ENCODE measurements at places on chromosomes 2 and 18. TPM values are rescaled to one million over a fixed set of nuclear protein-coding genes. Genes with fewer than 3 reads are reported as not detected.

Gene SRD5A2
- 0.13 TPM for polyA plus RNA-seq

Gene EPB41L3
- polyA plus RNA-seq: 60.5 TPM

Gene DSG2
- polyA plus RNA-seq: 55.5 TPM

Gene GREB1L
- 4.3 TPM for polyA plus RNA-seq

Gene TRABD2A
- 0.40 TPM for polyA plus RNA-seq

Gene ALK
- polyA plus RNA-seq: 0.32 TPM

Gene ZCCHC2
- 17.8 TPM for polyA plus RNA-seq

Gene FBXO15
- 6.3 TPM for polyA plus RNA-seq

Gene ASXL3
- 7.2 TPM for polyA plus RNA-seq

GRCh38 chr2:122875091-122875865, 1119.8 kb downstream of the TSN start:
- no peak for DNase-seq

- DNase-seq: no peak
Measured at GRCh38 chr2:47767880-47768609, 14.9 kb upstream of the MSH6 start.

- no peak for DNase-seq
Measured at GRCh38 chr18:10353791-10354190, 100.6 kb upstream of the APCDD1 start.

DNA sequence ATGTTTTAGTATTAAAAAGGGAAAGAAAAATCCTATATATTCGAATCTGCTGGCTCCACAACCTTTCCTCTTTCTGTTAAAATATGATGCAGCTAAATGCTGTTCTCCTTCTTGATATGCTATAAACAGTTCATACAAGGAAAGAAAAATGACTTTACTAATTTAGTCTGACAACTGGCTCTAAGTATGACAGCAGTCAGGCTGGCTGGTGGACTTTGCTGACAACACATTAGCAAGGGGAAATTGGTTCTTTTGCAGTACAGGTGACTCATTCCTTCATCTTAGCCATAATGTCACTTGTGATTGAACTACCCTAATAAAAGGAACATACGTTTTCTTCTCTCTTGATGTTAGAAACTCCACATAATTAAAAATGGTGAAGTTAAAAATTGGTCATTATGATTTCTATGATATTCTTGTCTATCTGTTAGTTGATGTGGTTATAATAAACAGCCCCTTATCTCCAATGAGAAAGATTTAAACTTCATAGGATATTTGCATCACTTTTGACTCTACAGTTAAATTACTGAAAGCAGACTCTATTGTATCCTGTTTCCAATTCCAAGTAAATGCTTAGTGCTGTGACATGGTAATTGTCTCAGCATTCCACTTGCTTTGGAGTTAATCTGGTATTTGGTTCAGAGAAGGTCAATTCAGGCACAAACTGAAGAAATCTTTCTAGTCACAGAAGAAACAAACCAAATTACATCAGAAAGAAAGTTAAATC, 315.3 kb upstream of the GULP1 start:
- DNase-seq: no peak

DNA sequence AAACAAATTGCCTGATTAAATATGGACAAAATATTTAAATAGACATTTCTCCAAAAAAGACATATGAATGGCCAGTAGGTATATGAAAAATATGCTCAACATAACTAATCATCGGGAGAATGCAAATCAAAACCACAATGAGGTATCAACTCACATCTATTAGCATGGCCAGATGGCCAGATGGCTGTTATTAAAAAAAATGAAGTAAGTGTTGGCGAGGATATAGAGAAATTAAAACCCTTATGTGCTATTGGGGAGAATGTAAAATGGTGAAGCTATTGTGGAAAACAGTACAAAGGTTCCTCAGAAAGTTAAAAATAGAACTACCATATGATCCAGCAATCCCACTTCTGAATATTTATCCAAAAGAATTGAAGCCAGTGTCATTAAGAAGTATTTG, 272.3 kb upstream of the ZNF804A start:
- no peak for DNase-seq

DNA sequence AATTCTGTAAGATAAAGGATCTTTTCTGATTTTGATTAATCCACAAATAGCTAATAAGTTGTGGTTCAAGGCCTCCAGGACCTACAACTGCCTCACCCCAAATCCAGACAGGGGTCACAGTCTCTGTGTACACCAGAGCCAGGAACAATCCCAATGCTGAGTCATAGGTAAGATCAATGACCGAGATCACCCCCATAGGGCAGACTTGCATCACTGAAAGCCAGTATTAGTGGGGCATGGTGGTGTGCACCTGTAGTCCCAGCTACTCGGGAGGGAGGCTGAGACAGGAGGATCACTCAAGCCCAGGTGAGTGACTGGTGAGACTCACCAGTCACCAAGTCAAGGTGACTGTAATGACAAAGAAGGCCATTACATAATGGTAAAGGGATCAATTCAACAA, 12.9 kb downstream of the PARD6G start:
- DNase-seq: no peak

GRCh38 chr2:180523621-180524340, 456.6 kb upstream of the UBE2E3 start:
- no peak for DNase-seq

- no peak for DNase-seq
Measured at GRCh38 chr2:54428108-54428831, 27.9 kb upstream of the SPTBN1 start.

- DNase-seq: no peak
Measured at GRCh38 chr18:35106845-35107148, 65.6 kb downstream of the MAPRE2 start.

GRCh38 chr2:96143848-96144480, 1.3 kb downstream of the DUSP2 start:
- no peak for DNase-seq

DNA sequence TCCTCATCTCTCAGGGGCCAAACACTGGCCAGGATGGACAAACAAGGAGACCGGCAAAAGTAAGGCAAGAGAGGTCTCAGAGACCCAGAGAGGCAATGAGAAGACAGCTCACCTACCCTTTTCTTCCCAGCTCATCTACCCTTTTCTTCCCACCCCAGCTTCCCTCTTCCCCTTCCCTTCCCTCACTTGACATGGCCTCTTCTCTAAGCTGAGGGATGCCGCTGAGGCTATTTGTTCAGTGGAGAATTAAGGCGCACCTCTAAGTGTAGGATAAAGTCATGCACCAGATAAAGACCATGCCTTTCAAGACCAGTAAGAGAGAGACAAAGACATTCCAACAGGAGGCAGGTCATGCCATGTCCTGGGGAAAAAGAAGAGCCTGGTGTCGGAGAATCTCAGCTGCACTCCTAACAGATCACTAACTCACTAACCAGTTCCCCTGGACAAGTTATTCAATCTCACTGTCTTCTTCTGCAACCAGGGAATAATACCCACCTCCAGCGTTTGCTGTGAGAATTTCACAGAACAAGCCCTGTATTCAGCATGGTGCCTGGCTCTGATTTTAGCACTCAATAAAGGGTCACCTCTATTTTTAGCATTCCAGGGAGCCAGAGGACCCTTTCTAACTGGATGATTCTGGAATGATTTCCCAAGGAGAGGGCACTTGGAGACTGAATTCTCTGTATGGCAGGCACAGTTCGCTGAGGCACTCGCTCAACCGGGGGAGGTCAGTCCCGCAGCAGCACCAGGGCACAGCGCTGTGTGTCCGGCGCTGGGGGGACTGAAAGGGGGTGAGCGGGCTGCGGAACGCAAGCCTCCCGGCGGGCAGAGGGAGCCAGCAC, 3.0 kb upstream of the FOSL2 start:
- DNase-seq: no peak

- DNase-seq: no peak
Measured at GRCh38 chr2:2743164-2743571, 412.1 kb upstream of the MYT1L start.

- DNase-seq: no peak
Measured at GRCh38 chr2:42135381-42136312, 33.5 kb upstream of the EML4 start.

- DNase-seq: no peak
Measured at GRCh38 chr2:69774984-69775982, 33.3 kb downstream of the ANXA4 start.

DNA sequence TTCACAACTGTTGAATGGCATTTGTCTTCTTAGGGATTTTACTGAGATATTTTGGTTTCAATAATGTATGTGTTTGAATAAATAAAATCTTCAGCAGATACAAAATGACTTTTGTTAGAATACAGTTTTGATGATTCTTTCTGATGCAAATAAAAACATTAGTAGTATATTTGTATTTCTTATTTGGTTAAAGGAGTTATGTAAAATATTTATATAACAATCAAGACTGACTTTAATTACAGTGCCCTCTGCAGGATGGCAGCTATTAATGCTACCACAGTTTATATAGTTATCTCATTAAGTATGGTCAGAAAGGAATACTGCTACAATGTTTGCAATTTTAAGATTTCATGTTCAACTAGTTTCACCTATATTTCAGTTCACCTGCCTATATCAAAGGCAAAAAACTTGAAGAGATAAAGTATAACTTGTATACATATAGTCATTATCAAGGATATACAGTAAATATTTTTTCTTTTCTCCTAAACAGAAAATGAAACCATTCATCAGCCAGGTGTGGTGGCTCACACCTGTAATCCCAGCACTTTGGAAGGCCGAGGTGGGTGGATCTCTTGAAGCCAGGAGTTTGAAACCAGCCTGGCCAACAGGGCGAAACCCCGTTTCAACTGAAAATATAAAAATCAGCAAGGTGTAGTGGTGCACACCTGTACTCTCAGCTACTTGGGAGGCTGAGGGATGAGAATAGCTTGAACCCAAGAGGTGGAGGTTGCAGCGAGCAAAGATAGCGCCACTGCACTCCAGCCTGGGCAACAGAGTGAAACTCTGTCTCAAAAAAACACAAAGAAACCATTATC, 19.8 kb downstream of the ARL5A start:
- no peak for DNase-seq

DNA sequence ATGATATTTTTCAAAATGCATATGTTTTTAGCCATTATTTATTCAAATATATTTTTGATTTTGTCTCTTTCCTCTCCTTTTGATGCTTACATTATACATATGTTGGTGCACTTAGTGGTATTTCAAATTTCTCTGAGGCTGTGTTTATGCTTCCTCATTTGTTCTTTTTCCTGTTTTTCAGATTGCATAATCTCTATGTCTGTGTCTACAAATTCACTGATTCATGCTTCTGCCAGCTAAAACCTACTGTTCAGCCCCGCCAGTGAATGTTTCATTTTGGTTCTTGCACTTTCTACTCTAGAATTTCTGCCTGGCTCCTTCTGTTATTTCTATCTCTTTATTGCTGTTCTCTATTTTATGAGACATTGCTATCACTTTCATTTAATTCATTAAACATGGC, 951.7 kb upstream of the CNTNAP5 start:
- no peak for DNase-seq

GRCh38 chr18:58823412-58823811, 41.3 kb upstream of the ZNF532 start:
- DNase-seq: peak; percentile 55

DNA sequence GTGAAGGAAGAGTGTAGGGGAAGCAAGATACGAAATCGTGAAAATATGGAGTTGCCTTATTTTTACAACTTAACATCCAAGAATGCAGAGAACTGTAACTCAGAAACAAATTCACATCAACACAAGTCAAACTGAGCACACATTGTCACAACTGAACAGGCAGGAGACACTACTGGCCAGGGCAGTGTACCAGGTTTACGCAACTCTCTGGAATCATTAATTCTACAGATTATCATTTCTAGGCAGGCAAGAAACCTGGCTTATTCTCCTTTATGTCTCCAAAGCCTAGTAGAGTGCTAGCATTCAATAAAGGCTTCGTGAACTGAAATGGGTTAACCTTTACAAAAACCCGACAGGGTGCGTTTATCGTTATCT, 584 bp downstream of the COA5 start:
- DNase-seq: no peak

DNA sequence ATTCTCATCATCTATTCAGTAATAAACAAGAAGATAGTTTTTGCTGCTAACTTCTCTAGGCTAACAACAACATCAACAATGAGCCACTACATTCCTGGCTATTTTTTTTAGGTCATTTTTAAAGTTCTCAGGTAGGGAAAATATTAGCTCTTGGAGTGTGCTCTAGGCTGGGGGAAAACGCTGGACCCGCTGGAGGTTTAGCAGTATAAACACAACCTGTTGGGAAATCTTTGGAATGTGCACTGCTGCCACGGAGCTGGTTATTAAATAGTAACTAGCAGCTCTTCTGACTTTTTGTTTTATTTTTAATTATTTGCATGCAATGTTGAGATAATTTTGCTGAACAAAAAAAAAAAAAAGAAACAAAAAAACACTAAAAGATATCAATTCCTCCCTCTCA, 892.1 kb upstream of the ACVR2A start:
- no peak for DNase-seq

DNA sequence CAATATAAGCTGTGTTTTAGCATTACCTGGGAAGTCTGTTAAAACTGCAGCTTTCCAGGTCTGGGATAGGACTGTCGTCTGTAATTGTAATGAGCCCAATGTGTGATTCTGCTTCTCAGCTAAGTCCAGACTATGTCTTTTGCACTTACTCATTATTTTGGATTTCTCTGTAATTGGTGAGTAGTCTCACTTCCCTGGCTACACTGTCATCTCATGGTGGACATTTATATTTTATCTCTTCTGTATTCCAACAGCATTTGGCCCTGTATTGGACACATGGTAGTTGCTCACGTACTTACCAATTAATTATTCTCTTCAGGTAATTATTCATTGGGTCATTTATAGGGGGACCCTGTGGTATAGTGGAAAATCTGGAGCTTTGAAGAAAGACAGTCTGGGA, 28.0 kb downstream of the LHCGR start:
- DNase-seq: no peak

GRCh38 chr2:127405255-127405610, 13.0 kb upstream of the PROC start:
- no peak for DNase-seq

GRCh38 chr2:12764075-12764730, 47.5 kb downstream of the TRIB2 start:
- no peak for DNase-seq

- no peak for DNase-seq
Measured at GRCh38 chr2:223847410-223847809, 10.0 kb upstream of the AP1S3 start.

DNA sequence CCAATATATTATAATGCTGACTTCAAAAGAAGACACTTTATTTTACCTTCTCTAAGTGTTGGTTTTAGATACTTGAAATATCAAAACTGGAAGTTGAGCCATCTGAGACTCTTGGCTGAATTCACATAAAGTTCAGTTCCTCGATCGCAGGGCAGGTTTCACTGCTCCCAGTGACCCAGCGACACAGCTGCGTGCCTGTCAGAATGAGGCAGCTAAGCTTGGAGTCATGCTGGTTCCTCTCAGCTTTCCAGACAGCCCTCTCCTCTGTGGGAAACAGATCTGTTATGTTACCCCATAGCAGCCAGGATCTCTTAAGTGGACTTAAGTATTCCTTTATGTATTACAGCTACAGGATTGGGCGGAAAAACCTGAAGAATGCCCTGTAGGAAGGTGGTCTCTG, 142.8 kb upstream of the ALPP start:
- no peak for DNase-seq

GRCh38 chr2:216922175-216922780, 62.4 kb upstream of the TNP1 start:
- no peak for DNase-seq

- DNase-seq: no peak
Measured at GRCh38 chr2:9211496-9211895, 4.9 kb downstream of the ASAP2 start.
